ENCODE measurements at places on chromosomes 4 and X.

- H3K27me3 ChIP-seq: peaks cover 5% of the 10 kb centered on the region
- H3K36me3 ChIP-seq: no peaks in the 10 kb centered on the region
- H3K4me3 ChIP-seq: no peak overlapping the region
- H3K27ac ChIP-seq: no peak overlapping the region
- no peaks in the 10 kb centered on the region for H3K4me1 ChIP-seq
- DNase-seq: no peak
Measured at GRCh38 chr4:36990128-36990872, 254.2 kb upstream of the NWD2 start.

GRCh38 chrX:29693912-29694311 lies 521.5 kb upstream of the MAGEB2 start:
- no peak overlapping the region for H3K4me3 ChIP-seq
- no peak for DNase-seq
- peaks cover 12% of the 10 kb centered on the region for H3K27me3 ChIP-seq
- H3K4me1 ChIP-seq: peaks cover 4% of the 10 kb centered on the region
- no peak overlapping the region for H3K27ac ChIP-seq

DNA sequence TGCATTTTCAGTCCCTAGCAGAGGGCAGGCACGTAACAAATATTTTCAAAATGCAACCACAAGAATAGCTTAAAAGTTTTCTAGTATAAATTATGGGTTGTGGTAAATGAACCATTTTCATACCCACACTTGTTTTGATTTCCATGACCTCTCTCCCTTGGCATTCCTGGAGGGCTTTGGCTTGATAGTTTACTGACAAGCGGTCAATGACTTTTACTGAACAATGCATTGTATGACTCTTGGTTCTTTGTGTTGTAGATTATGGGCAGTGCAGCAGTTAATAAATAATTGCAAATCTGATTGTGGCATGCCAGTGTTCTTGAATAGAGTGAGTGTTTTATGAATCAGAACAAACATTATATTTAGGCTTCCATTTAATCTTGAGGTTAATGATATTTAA lies 285.2 kb upstream of the ARX start:
- H3K36me3 ChIP-seq: no peaks in the 10 kb centered on the region
- no peaks in the 10 kb centered on the region for H3K27me3 ChIP-seq
- no peak overlapping the region for H3K27ac ChIP-seq
- no peaks in the 10 kb centered on the region for H3K4me1 ChIP-seq

DNA sequence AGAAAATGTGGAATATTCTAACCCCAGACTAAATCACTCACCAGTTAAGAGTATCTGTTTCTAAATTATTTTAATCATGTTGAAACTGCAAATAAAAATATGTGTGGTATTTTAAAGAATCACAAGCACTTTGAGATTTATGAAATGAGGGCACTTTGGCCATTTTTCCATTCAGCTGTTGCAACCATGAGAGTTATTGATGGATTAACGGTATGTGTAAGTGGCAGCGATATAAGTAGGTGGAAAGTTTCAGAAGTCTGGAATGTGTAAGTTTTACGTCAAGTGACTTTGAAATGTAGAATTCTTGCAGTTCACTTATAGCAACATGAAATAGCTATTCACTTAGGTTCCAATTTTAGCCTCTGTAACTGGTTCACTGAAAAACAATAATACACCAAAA lies 905.1 kb upstream of the SLIT2 start:
- no peak overlapping the region for H3K4me3 ChIP-seq
- H3K27ac ChIP-seq: no peak overlapping the region
- peaks cover 1% of the 10 kb centered on the region for H3K27me3 ChIP-seq
- DNase-seq: no peak
- peaks cover 2% of the 10 kb centered on the region for H3K36me3 ChIP-seq

GRCh38 chrX:150465326-150465725 lies 102.2 kb downstream of the MAMLD1 start:
- DNase-seq: no peak
- no peak overlapping the region for H3K4me3 ChIP-seq
- peaks cover 11% of the 10 kb centered on the region for H3K4me1 ChIP-seq
- no peaks in the 10 kb centered on the region for H3K27me3 ChIP-seq
- no peak overlapping the region for H3K27ac ChIP-seq
